ENCODE measurements at places on chromosomes 11 and 22.
A peak's percentile ranks its signal among the peaks of the same experiment; 100 is the strongest.

GRCh38 chr11:24373516-24373915 lies 123.3 kb upstream of the LUZP2 start:
- no peak for DNase-seq

- DNase-seq: peak; percentile 42
Measured at GRCh38 chr11:63888170-63889086, 28.5 kb downstream of the RCOR2 start.

- no peak for DNase-seq
Measured at GRCh38 chr22:39382410-39382809, 17.2 kb upstream of the TAB1 start.

GRCh38 chr22:40241200-40241763 lies 63.6 kb downstream of the TNRC6B start:
- DNase-seq: no peak

- no peak for DNase-seq
Measured at GRCh38 chr11:72343006-72343756, 91.2 kb downstream of the CLPB start.

GRCh38 chr22:33271390-33272161 lies 213.4 kb upstream of the SYN3 start:
- no peak for DNase-seq

GRCh38 chr11:103125462-103125861 lies 16.2 kb downstream of the DYNC2H1 start:
- no peak for DNase-seq

- no peak for DNase-seq
Measured at GRCh38 chr11:119910051-119910450, 181.1 kb upstream of the NECTIN1 start.

DNA sequence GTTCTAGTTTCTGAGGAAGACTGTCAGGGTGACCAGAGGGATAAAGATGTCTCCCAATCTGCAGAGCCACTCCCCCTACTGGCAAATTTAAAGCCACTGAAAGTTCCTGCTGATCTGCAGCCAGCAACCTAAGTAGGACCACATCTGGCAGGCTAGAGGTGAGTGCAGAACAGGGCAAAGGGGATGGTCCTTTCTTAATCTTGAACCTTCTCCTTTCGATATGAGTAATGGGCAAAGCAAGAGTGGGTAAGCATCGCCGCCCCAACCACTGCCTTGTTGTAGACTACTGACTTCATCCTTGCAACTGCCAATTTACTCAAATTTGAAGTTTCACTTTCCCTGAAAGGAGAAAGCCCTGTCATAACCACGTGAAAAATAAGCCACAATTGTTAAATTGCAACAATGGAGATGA lies 30.7 kb downstream of the SCUBE2 start:
- peak; percentile 10 for DNase-seq

DNA sequence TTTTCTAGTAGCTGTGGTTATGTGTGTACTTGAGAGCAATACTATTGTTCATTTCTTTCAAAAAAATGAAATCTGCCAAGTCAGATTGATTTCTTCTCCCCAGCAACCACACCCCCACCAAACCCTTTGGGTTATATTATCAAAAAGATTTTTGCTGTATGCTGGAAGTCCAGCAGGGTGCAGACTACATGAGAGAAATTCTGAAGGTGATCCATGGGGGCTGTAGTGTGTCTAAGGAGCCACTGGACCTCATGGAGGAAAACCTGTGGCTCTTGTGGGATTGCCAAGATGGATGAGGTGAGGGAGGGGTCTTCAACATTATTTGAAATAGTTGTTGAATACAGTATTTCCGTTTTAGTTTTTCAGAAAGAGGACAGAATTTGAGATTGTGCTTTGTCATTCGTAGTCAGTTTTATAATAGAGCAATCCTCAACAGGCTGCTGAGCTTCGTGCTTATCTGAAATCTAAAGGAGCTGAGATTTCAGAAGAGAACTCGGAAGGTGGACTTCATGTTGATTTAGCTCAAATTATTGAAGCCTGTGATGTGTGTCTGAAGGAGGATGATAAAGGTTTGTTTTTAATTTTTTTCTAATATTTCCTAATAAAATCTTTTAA lies 3.1 kb downstream of the EIF3M start:
- DNase-seq: no peak

- DNase-seq: no peak
Measured at GRCh38 chr22:26610996-26611395, 6.8 kb downstream of the CRYBB1 start.

DNA sequence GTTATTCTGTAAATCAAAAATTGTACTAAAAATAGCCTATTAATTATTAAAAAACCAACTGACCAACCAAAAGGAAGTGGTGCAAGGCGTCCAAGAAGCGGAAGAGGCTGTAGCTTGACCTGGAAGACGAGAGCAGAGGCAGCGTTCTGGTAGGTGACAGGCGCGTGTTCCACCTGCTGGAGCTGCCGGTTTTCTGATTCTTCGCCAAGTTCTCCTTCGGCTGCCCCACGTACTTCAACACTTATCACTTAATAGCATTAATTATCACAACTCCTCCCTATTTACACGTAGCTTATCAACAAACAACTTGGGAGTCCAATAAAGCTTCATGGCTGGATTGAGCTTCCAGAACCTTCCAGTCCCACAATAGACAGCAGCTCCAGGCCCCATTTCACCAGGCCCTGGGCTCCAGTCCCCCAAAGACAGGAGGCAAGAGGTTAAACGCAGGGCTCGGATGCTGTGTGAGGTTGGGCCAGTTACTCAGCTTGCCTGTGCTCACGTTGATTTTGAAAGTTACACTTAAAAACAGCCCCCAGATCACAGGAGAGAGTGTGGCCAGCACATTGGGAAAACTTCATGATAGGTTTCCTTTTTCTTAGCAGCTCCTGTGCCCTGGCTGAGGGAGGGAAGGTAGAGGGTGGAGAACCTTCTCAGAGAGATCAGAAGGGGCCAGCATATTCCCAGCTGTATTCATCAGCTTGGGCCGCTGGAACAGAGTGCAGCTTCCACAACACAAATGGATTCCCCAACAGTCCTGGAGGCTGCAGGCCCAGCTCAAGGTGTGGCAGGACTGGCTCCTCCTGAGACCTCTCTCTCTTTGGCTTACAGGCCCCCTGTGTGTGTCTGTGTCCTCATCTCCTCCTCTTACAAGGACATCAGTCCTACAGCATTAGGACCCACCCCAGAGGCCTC lies 54.2 kb upstream of the FGF3 start:
- no peak for DNase-seq

DNA sequence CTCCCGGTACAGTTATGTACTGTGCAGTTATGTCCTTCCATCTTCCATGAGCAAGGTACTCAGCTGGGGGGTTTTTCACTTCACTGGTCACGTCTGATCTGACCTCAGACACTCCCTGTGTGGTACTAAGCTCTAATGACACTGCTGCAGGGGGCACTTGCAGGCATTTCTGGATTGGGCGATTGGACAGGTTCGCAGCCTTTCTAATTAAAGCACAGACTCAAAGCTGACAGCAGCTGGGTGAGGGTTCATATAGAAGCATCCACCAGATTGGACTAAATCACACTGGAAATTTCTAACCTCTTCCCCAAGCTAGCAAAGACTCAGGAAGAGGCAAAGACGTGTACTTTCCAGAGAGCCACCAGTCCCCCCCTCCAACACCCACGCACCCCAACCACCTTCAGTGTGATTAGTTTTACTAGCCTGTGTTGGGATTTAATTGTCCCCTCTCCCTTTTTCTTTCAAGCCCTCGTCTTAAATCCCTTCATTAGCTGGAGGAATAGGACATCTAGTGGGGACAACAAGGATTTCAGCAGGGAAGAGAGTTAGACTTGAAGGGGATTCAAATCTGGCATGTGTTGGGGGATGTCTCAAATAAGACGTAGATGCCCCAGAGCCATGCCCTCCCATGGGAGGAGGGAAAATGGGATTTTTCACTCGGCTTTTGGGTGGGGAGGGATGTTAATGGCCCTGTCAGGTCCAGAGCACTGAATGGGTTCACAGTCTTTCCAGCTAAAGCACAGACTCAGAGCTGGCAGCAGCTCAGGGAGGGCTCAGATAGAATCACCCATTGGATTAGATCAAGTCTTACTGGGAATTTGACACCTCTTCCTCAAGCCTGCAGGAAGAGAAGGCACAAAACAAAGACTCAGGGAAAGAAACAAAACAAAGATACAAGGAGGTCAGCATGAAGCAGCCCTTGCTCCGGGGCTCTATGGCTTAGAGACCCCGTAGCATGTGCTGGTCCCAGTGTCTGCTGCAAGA lies 10.9 kb downstream of the INS start:
- DNase-seq: no peak
